ENCODE measurements at places on chromosomes 1 and 21. TPM values are rescaled to one million over a fixed set of nuclear protein-coding genes. Genes with fewer than 3 reads are reported as not detected.
A peak's percentile ranks its signal among the peaks of the same experiment; 100 is the strongest.

DNA sequence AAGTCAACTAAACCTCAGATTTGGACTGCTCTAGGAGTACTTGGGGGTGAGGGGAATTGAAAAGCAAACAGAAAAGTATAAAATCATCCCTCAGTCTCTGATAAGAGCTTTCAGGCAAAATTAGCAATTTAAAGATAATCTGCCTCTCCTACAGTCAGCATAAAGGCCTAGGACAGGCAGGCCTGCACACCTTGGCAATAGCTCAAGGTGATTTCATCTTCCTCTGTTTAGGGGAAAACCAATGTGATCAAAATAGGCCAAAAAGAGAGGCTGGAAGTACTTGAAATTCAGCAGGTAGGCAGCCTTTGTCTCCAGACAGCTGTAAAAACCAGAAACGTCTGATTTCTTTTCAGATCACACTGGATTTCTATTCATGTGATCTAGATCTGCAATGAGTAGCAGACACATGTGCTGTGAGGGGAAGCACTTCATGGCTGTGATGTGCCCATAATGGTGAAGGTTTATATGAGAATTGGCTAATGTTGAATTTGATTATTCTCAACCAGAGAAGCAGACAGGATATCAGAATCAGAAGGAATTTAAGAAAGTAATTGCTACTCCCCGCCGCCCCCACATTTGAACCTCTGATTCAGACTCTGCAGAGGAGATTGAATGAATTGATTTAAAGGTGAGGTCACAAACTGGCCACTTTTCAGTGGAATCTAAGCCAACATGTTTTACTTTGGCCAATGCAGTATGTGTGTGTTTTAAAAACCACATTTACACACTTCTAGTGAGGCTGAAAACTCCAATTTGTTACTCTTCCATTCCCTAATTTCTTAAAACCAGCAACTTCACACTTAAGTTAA is 45.8 kb upstream of the DNASE2B start:
- DNase-seq: peak; percentile 57
- H3K27ac ChIP-seq: no peak overlapping the region
- H3K36me3 ChIP-seq: no peaks in the 10 kb centered on the region
- H3K4me1 ChIP-seq: peaks cover 9% of the 10 kb centered on the region
- H3K4me3 ChIP-seq: no peak overlapping the region
- H3K27me3 ChIP-seq: no peaks in the 10 kb centered on the region

GRCh38 chr1:186244825-186245224 is 130.2 kb downstream of the TPR start:
- H3K4me1 ChIP-seq: no peaks in the 10 kb centered on the region
- H3K36me3 ChIP-seq: no peaks in the 10 kb centered on the region
- H3K4me3 ChIP-seq: no peak overlapping the region
- H3K27ac ChIP-seq: no peak overlapping the region
- DNase-seq: no peak

- DNase-seq: no peak
- no peaks in the 10 kb centered on the region for H3K4me1 ChIP-seq
- H3K27me3 ChIP-seq: no peaks in the 10 kb centered on the region
These were observed 23.5 kb downstream of the SLC19A1 start for GRCh38 chr21:45518742-45519141.

DNA sequence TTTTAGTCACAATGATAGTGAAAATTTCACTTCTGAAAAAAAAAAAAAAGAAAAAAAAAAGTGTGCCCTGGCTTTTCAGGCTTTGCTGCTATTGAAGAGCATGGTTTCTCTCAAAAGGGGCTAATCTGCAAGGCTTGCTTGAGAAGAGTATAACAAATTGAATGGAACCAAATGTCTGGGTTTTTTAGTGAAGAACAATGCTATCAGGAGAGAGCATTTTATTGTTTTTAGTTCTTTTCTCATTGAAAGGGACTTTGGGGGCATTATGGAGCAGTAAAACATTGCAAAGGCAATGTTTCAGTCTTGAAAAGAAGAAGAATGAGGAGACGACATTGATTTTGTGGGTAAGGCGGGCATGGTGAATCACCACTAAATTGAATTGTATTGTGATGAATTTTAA is 28.2 kb downstream of the VCAM1 start:
- H3K4me1 ChIP-seq: no peaks in the 10 kb centered on the region
- no peaks in the 10 kb centered on the region for H3K27me3 ChIP-seq
- no peak for DNase-seq
- no peak overlapping the region for H3K4me3 ChIP-seq
- no peak overlapping the region for H3K27ac ChIP-seq

GRCh38 chr21:26945916-26946675 is 20.8 kb downstream of the ADAMTS5 start:
- peaks cover 3% of the 10 kb centered on the region for H3K4me1 ChIP-seq
- H3K36me3 ChIP-seq: peaks cover 19% of the 10 kb centered on the region
- DNase-seq: no peak
- H3K27ac ChIP-seq: no peak overlapping the region
- H3K27me3 ChIP-seq: no peaks in the 10 kb centered on the region

DMRTA2 gene
- polyA plus RNA-seq: not detected

- H3K36me3 ChIP-seq: no peaks in the 10 kb centered on the region
- H3K4me1 ChIP-seq: no peaks in the 10 kb centered on the region
These were observed 44.6 kb upstream of the BCL9 start for GRCh38 chr1:147496571-147497210.
